ENCODE measurements at places on chromosomes 3 and 15. TPM values are rescaled to one million over a fixed set of nuclear protein-coding genes. Genes with fewer than 3 reads are reported as not detected.

The COL6A5 gene
- total RNA-seq = not detected

The ADAMTS17 gene
- total RNA-seq = 26.0 TPM

The CP gene
- 11.5 TPM for total RNA-seq

The RAD54L2 gene
- 25.7 TPM for total RNA-seq

The FSIP1 gene
- total RNA-seq = 0.33 TPM

The RGMA gene
- 9.2 TPM for total RNA-seq

The GP9 gene
- total RNA-seq = not detected
